ENCODE measurements at places on chromosomes 7 and 10.

DNA sequence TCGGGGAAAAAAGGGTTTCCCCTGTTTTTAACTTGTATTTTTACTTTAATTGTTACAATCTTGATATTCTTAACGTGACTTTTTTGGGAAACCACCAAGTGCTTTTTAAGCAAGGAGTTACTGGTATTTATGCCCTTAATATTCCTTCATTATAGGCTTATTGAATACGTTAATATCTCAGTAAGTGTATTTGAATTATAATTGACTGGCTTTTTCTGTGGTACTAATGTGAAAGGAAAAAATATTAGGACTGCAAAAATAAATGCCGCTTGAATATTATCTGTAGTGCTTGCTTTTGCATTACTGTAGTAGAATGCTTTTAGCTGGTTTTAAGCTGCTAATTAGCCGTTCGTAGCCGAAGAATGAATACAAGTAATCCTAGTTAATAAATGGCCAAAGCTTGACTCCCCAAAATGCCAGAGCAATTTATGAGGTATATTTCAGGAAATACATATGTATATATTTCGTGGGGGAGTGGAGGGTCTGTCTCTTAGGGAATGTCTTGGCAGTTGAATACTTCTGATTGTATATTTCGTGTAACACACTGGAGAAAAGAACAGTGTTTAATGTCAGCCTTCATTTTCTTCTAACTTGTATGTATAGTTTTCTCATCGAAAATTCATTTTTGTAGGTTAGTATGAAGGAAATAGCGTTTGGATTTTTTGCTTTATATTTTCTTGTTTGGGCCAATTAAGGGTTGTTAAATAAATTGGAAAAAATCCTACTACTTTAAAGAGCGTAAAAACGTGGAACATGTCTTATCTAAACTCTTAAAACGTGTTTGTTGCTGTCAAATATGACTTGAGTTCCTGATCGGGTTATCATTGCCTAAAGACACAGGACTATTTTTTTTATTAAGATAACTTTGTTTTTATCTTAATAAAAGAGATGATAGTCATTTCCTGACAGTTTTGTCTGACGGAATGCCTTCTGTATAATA lies 1.5 kb downstream of the PDCD4 start:
- no peak for DNase-seq

- no peak for DNase-seq
Observed at GRCh38 chr10:33618196-33618595, 283.7 kb upstream of the NRP1 start.

DNA sequence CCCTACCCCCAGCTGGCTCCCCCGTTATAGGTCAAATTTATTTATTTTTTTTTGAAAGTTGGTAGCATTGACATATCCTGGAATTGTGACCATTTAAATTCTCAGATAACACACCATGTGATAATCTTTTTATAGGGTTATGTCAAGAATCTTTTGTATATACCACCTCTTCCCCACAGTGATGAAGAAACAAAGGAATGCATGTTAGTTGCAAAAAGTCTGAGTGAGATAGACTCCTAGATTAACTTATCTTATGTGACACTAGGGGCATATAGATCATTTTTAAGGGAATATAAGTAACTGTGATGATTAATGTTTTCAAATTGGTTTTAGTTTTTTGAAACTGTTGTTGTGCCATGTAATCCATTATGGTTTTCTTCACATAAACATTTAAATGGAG lies 68.3 kb downstream of the MLLT10 start:
- DNase-seq: no peak

GRCh38 chr10:103739039-103739764 lies 116.2 kb downstream of the SH3PXD2A start:
- no peak for DNase-seq

DNA sequence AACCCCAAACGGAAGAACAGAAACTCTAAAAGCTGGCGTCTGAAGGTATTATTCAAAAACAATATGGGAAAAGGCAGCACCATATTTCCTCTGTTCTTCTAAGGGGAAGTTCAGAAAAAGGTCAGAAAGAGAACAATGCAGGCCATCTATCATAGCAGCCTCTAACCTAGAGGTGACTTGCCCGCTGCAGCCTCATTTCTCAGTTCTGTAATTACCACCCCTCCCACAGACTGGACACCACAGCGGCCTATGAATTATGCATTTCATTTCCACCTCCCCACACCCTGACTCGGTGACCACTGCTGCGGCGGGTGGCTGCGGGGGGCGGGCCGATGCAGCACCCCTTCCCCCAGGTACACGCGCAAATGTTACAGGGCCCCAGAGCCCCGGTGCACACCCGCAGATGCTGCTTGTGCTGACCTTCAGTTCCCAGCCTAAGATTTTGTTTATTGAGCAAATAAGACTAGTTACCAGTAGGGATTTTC lies 125.5 kb downstream of the CLEC2L start:
- peak; percentile 92 for DNase-seq

GRCh38 chr7:116997972-116998371 lies 44.7 kb downstream of the ST7 start:
- DNase-seq: no peak

- DNase-seq: no peak
Observed at GRCh38 chr10:68492118-68492517, 20.3 kb upstream of the DNA2 start.

DNA sequence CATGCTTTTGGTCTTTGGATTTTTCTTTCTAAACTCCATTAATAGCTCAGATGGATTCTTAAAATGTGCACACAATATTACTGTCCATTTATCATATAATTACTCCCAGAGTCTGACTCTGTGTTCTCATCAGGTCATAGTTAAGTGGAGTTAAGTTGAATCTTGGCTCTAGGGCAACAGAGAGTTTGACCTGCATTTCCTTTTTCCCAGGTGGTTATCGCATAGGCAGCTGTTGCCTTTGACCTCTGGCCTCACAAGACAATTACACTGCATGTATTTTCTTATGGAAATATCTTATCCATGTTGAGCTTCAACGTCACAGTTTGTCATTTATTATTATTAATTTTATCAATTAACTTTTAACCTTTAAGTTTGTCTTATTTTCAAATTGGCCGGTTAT lies 237.5 kb upstream of the HGF start:
- no peak for DNase-seq

DNA sequence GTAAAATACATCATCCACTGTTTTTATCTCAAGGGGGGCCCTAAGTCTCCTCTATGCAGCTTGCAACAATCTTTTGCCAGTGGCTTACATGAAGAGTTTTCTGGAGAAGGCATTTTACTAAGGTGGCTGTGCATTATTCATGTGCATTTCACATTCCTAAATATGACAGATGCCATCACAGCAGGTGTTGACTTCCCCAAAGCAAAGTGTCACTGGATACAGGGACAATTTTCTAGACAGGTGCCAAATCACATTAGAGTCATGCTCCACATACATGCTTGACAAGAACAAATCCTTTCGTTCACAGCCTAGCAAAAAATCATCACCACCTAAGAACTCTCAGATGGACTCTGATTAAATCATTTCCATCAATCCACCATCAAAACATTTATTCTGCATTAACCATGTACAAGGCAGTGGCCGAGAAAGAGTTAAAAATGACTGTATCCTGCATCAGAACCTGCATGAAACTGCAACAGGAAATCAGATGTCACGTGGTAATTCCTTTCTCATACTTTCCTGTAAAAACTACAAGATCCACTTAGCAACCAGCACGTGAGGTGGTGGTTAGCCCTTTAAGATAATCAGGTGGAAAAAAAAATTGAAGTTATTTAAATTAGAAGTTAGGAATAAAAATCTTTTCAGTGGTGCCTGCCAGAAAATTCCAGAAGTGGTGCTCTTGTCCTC lies 88.2 kb upstream of the AFAP1L2 start:
- peak; percentile 45 for DNase-seq

- DNase-seq: no peak
Observed at GRCh38 chr10:61830846-61831273, 70.6 kb upstream of the ARID5B start.

- no peak for DNase-seq
Observed at GRCh38 chr7:155761162-155761561, 51.1 kb downstream of the SHH start.

DNA sequence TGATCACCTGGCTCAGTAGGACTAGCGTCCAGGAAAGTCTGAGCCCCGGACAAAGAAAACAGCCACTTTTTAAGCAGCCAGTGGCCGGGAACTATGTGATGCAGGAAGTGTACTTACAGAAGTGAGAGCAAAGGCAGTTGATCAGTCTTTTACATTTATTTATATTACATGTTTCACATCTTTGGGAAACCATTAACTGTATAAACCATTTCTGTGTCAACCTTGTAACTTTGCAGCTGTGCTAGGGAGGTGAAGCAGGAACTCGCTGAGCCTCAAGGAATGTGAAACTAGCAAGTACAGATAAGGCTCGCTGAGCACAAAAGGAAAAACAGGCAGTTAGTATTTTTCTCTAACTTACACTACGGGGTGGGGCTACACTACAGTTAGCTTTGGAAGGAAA lies 39.9 kb upstream of the HECW1 start:
- DNase-seq: peak; percentile 63

DNA sequence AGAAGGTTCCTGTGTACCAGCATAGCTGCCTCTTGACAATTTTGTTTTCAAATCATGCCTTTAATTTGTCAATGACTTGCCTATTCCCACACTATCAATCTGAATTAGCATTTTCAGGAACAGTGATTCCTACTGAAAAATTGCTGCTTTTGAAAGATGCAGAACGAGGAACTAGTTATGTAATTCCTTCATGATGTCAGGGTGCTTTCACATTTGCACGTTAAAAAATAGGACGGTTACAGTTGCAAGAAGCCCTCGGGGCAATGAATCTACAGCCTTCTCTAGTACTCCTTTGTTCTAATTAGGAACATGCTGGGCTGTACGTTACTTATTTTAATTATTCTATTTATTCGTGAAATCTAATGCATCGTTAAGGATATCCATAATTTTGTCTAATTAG lies 253.9 kb downstream of the OTUD1 start:
- no peak for DNase-seq

DNA sequence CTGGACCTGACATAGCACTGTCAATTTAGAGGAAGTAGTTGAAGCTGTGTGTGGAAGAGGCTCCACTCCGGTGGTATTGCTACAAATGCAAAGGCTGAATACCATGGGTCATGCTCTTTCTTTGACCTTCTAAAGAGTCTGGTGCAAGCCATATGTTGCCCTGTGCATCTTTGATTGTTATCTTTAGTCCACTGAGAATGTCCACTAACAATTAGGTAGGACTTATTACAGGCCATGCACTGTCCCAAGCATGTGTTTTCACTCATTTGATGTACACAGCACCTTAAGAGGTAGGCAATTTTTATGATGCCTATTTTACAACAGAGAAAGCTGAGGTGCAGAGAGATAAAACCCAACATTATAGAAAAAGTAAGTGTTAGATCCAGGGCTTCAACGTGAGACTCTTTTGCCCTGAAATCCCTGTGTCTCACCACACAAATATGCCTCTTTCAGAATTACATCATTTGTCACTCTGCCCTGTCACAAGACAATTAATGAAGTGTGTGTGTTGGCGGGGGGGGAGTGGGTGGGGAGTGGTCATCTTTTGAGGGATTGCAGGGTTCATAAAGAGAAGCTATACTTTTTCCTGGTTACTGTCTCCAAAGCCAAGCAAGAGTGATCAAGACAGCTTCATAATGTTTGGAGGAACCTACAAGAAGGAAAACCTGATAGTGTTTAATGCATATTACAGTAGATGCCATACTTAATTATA lies 637.6 kb upstream of the IGFBP3 start:
- DNase-seq: no peak

DNA sequence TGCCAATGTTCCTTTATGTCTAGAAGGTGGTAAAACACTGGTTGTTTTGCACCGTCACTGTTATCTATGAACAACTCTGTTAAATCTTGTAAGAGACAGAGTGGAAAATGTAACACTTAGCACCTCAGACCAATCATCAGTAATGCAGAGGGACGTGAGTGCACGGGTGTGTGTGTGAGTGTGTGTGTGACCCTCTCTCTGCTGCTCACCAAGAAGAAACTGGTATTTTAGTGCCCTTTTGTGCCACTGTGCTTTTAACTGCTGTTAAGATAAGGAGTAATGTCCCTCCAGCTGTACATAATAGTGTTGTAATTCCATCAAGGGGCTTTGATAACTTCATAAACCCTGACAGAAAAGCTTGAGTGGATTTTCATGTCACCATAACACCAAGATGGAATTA lies 130.1 kb downstream of the CREB5 start:
- no peak for DNase-seq

DNA sequence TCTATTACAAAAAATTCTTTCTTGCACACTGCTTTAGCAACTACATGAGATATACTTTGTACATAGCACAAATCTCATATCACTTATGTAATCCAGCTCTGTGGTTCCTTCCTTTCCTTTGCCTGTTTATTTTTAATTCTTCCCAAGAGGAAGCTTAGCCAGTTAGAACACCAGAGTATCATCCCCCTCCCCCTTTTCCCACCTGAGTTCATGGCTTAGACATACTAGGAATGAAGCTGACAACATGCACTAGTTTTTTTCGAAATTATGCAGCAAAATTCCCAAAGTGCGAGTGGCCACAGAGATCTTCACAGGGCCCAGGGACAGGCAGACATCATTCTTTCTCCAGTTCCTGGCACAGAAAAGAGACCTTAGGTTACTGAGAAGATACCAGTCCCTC lies 17.8 kb downstream of the CAV1 start:
- no peak for DNase-seq

GRCh38 chr7:159207393-159207792 lies 62.7 kb upstream of the VIPR2 start:
- no peak for DNase-seq

DNA sequence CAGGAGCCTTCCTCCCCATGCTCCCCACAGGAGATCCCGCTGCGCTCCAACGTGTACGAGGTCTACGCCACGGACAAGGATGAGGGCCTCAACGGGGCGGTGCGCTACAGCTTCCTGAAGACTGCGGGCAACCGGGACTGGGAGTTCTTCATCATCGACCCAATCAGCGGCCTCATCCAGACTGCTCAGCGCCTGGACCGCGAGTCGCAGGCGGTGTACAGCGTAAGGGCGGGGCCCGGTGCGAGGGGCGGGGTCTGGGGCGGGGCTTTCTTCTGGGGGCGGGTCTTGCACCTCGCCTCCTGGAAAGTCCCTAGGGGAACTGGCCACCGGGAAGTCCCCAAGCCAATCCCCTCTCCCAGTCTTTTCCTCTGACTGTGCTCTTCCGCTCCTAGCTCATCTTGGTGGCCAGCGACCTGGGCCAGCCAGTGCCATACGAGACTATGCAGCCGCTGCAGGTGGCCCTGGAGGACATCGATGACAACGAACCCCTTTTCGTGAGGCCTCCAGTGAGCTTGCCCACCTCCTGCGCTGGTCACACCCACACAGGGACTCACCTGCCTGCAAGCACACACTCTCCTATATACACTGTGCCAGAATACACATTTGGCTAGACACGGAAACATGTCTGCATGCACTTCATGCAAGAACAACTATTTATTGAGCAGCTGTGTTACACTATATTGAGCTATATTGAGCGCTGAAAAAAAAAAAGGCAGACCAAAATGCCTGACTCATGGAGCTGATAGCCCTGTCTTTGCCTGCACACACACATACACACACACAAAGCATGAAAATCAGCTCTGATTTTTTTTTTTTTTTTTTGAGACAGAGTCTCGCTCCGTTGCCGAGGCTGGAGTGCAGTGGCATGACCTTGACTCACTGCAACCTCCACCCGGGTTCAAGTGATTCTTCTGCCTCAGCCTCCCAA lies 32.7 kb upstream of the VSIR start:
- DNase-seq: no peak
